ENCODE measurements at places on chromosomes 5 and 9.

DNA sequence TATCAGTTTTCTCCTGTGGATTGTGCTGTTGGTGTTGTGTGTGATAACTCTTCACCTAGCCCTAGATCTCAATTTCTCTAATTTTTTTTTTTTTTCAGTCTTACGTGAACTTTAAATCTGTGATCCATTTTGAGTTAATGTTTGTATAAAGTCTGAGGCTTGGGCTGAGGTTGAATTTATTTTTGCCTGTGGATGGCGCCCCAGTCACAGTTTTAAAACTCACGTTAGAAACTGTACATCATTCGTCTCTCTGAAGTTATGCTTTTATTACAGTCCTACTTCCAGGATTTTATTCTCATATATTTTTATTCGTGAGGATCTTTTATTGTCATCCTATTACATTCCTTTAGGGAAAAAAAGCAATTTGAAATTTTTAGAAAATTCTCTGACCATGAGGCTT, 103.1 kb downstream of the EHMT1 start:
- no peak for DNase-seq

DNA sequence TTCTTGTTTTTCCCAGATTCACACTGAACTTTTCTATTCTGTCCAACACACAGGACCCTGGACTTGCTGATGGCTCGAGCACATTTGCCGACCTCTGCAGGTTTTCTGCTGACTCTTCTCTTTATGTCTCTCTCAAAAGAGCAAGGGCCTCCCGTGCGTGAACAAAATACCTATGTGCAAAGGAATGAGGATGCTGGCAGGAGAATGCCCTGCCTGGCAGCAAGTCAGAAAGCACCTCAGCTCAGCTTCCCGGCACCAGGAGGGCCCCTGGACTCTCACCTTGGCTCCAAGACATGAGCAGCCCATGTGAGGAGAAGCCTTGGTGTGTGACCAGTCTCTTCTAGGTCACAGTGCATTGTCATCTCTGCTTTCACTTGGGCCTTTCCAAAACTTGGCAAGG, 36.1 kb downstream of the PAPPA start:
- no peak for DNase-seq

DNA sequence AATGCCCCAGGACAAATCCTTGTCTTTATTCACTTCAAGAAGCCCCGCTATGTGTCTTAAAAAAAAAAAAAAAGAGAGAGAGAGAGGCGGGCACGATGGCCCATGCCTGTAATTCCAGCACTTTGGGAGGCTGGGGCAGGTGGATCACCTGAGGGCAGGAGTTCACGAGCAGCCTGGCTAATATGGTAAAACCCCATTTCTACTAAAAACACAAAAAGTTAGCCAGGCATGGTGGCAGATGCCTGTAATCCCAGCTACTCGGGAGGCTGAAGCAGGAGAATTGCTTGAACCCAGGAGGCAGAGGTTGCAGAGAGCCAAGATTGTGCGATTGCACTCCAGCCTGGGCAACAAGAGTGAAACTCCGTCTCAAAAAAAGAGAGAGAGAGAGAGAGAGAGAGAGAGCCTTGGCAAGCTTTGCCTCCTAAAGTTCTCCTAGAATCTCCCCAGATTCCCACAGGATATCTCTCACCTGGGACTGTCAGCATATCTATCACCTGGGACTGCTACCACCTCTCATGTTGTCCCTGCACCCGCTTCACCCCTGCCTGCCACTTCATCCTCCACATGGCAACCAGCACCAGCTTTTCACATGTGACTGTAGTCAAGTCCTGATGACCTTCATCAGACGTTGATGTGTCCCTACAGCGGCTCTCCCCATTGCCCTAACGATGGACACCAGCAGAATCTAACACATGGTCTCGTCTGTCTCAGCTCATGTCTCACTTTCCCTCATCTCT, 5.8 kb downstream of the ITK start:
- DNase-seq, result no peak

GRCh38 chr5:177452688-177453638, 6.3 kb downstream of the PRR7 start:
- no peak for DNase-seq

DNA sequence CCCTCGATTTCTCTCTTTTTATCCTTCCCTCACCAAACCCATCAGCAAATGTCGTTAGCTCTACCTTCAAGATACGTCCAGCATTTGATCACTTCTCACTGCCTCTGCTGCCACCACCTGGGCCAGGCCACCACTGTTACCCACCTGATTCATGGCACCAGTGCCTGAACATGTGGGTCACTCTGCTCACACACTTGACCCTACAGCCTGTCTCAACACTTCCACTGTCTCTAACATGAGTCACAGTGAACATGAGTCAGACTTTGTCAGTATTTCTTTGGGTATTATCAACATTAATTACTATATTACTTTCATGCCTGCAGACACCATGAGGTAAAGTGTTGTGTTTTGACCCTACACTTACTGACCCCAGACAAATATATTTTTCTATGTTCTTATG, 19.6 kb downstream of the SLC24A2 start:
- no peak for DNase-seq

Measured in HuH-7.5 (cell line).